ENCODE measurements at places on chromosomes 13 and 19. TPM values are rescaled to one million over a fixed set of nuclear protein-coding genes. Genes with fewer than 3 reads are reported as not detected.

The ZNF329 gene
- 3.2 TPM for total RNA-seq

The RNF113B gene
- not detected for total RNA-seq

The C5AR2 gene
- 1.1 TPM for total RNA-seq

The PDE4A gene
- total RNA-seq = 5.1 TPM

The PABPC3 gene
- total RNA-seq = 0.17 TPM

The ZNF555 gene
- 2.2 TPM for total RNA-seq

The NLRP11 gene
- not detected for total RNA-seq

The CYP2F1 gene
- not detected for total RNA-seq

The METTL21C gene
- not detected for total RNA-seq

The CCDC169 gene
- 0.55 TPM for total RNA-seq

The SYDE1 gene
- 14.2 TPM for total RNA-seq

The CLEC17A gene
- not detected for total RNA-seq

The NLRP12 gene
- not detected for total RNA-seq

The MEF2B gene
- total RNA-seq = 0.74 TPM

The CCDC70 gene
- not detected for total RNA-seq

The URAD gene
- not detected for total RNA-seq

The RPL18 gene
- total RNA-seq = 3,405 TPM

The WDR88 gene
- 0.16 TPM for total RNA-seq

The TNFRSF19 gene
- total RNA-seq = 3.4 TPM

The NLRP5 gene
- not detected for total RNA-seq

The ZNF221 gene
- 0.49 TPM for total RNA-seq

The UBL5 gene
- 465 TPM for total RNA-seq

The ACER1 gene
- not detected for total RNA-seq

The AZU1 gene
- not detected for total RNA-seq

The AXL gene
- 161 TPM for total RNA-seq

The ZNF837 gene
- total RNA-seq = 1.5 TPM

The SIGLEC9 gene
- not detected for total RNA-seq
